ENCODE measurements at places on chromosomes 3 and 15.

DNA sequence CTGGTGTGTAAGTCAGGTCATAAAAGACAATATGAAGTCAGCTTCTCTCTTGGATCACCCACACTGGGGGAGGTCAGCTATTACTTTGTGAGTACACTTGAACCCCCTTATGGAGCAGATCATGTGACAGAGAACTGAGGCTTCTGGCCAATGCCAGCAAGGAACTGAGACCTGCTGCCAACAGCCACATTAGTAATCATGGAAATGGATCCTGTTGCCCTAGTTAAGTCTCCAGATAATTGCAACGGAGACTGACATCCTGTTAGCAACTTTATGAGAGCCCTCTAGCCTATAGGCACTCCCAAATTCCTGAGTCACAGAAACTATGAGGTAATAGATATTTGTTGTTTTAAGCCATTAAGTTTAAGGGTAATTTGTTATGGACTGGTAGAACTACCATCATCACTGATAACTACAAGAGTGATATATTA, 110.4 kb upstream of the GMNC start:
- DNase-seq, result no peak

DNA sequence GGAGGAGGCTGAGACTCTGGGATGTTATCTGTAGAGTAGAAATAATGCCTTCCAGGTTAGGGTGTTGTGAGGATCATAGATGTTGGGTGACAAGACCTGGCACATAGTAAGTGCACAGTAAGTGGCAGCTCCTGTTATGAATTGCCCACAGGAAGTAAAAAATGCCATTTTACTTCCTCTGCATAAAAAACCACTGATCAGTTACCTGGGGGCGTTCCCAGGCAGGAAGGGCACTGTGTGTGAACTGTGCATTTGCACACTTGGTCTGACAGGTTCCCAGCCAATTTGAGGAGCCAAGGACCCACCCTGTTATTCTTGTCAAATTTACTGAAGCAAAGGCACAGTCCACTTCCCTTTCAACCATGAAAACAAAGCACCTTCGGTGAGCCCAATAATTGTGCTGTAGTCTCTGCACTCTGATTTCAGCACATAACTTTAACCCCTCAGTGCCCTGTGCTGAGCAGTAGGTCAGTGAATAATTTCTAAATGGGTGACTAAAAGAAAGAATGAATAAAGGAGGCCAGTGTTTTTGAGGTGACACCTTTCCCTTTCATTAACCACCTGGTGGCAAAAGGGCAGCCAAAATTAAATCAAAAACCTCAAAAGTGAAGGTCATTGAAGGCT, 85.8 kb upstream of the ARHGEF3 start:
- DNase-seq, result no peak

- DNase-seq, result no peak
Measured at GRCh38 chr3:119062892-119063291, 28.2 kb upstream of the IGSF11 start.

GRCh38 chr3:43748179-43748578, 57.4 kb downstream of the ABHD5 start:
- DNase-seq, result no peak

GRCh38 chr3:148367756-148368155, 329.9 kb upstream of the AGTR1 start:
- no peak for DNase-seq

DNA sequence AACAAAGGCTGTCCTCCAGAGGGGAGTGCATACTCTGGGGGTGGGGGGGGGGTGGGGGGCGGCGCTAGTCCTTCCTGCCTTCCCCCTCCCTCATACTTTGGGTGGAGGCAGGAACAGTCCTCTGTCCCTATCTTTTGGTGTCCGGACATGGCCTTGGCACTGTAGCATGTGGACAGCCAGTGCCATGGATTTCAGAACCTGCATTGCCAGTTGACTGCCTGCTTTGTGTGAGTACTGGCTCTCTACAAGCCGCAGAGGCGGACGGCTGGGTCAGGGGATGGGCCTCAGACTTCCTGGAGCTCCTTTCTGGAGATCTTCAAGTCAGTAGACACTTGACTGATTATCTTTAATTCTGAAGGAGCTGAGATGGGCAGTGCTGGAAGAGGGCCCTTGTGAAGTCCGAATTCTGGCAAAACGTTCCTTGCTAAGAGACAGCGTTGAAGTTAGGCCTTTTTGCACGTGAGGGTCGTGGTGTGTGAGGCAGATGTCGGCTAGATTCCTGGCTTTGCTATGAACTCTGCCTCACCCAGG, 2.5 kb downstream of the CLDN11 start:
- no peak for DNase-seq

DNA sequence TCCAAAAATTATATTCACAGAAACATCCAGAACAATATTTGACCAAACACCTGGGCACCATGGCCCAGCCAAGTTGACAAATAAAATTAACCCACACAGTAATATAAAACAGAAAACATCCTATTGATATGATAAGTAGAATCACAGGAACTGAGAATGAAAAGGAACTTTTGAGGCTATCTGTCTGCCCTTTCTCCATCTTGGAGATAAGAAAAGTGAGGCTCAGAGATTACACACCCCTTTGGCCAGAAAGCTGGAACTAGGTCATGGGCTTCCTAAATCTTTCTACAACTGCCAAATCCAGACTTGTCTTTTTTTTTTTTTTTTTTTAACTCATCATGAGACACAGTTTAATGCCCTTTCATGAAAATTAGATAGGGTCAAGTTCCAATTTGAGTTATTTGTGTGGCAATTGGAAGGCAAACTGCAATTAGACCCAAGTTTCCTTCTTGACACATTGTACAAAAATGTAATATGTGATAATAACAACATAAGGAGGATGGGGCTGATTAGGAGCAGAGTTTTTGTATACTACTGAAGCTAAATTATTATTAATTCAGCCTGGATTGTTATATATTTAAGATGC, 137.2 kb downstream of the RPL22L1 start:
- DNase-seq, result no peak

- no peak for DNase-seq
Measured at GRCh38 chr3:64352639-64352992, 127.3 kb upstream of the PRICKLE2 start.

GRCh38 chr3:69541711-69542088, 155.8 kb upstream of the FRMD4B start:
- no peak for DNase-seq

DNA sequence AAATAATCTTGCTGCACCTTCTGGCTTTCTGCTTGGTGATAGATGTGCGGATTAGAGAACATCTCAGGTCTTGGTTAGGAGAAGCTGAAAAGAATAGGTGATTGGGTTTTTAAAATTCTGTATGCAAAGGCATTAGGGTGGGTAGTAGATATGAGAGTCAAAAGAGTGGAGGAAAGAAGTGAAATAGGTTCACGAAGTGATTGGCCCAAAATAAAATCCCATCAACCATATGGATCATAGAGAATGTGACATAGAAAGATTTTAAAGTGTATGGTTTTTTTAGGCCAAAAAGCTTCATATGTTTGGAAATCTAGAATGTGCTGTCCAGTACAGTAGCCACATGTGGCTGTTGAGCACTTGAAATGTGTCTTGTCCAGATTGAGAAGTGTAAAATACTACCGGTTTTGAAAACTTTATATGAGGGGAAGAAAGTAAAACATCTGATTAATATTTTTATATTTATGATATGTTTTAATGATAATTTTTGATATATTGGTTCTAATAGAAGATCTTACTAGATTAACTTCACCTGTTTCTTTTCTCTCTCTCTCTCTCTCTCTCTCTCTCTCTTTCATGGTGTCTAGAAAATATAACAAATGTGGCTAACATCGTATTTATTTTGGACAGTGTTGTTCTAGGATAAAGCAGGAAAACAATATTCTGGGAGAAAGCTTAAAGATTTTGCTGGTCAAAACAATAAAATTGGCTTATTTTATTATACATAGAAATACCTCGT, 2.9 kb downstream of the MBNL1 start:
- no peak for DNase-seq

DNA sequence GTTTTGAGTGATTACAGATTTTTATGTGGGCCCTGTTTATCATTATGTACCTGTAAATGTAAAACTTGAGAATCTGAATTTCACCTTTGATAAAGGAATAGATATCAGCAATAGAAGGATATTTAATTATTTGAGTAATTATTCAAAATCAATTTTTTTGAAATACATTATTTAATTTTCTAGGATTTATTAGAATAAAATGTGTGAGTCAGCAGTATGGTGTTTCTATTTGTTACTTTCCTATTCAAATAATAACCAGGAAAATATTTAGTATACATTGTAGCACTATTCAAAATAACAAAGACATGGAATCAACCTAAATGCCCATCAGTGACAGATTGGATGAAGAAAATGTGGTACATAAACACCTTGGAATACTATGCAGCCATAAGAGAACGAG, 22.1 kb downstream of the CAPN7 start:
- DNase-seq, result no peak

GRCh38 chr3:62876064-62876463, 848 bp upstream of the CADPS start:
- DNase-seq, result no peak

DNA sequence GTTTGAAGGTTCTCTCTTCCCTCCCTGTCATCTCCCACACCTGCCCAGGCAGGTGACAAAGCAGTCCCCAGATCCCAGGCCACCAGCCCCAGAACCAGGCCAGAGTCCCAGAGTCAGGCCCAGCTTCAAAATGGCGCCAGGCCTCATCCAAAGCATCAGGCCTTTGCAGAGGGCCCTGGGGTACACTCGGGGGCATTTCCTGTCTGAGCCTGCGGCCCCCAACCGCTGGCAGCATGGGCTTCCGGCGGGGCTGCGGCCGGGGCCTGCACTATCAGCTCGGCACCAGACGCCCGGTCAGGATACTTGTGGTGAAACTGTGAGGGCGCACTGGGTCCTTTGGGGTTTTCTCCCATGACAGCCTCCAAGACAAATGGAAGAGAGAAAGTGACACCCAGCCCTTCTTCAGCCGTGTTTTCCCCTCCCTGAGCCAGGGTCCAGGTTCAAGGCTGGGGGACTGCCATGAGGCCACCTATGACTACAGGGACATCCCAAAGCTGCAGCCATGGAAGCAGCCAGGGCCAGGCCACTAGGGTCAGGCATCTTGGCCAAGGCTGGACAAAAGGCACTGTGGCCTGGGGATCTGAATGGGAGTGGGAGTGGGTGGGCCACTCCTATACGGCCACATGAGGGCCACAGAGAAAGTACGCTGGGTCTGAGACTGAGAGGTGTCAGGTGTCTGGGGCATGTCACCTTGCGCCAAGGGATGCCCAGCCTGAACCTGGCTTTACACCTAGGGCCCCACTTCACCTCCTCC, 33.9 kb downstream of the RPN1 start:
- DNase-seq, result no peak

- DNase-seq, result no peak
Measured at GRCh38 chr15:34161329-34161963, 48.5 kb downstream of the KATNBL1 start.

DNA sequence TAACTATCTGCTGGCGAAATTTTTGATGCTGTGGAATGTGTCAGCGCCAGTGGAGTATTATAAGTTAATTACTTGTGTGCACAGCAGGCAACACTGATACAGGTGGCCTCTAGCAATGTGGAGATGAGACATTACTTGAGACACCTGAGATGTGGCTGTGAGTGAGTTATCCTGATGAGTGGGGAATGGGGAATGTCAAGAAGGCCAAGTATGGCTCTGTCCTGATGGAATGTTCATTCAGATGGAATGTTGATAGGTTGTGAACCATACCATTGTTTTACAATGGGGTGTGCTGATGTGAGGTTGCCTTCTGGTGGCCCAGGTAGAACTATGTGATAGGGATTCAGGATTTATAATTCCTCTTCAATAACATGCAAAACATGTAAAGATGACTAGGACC, 404.8 kb downstream of the PTPRG start:
- no peak for DNase-seq

- no peak for DNase-seq
Measured at GRCh38 chr3:15514663-15515340, 6.7 kb downstream of the COLQ start.

DNA sequence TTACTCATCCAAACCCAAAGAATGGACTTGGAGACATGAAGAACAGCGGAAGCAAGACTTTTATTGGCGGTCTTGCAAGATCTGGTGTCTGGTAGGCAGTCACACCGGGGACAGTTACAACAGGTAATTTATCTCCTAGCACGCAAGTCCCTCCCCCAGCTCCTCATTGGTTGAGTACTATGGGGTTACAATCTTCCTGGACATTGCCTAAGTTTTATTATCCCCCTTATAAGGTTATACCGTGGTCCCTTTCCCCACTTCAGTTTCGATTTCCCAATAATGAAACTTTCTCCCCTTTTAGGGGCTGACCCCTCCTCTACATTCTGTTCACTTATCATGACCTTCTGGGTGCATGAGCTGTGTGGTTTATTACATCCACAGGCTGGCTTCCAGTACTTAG, 18.7 kb downstream of the ARL8B start:
- DNase-seq, result no peak

DNA sequence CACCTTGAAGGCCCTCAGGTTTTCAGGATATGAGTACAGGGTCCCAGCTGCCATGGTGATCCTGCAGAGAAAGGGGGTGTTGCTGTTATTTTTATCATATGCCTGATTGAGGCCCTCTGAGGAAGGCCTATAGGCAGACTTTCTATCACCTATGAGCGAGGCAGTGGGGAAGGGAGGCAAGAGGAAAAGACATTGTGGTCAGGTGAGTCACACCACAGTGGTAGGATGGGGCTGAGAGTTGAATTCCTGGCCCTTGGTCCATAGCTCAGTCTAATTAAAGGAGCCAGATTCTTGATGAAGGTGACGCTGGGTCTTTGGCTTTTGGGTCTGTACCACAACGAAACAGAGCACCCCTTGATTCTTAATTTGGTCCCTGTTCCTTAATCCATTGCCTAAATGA, 72.7 kb downstream of the ZNF621 start:
- no peak for DNase-seq

- no peak for DNase-seq
Measured at GRCh38 chr15:64006642-64007041, 39.6 kb downstream of the DAPK2 start.

GRCh38 chr3:66500576-66501482, at the start of gene LRIG1:
LRIG1 (minus strand) TSS chr3:66501022; CDS start chr3:66500407, 615 bp downstream.
- peak; percentile 91 for DNase-seq

GRCh38 chr3:195849322-195850074, 37.8 kb upstream of the MUC4 start:
- no peak for DNase-seq

- no peak for DNase-seq
Measured at GRCh38 chr3:174767853-174768382, 91.2 kb upstream of the NAALADL2 start.

DNA sequence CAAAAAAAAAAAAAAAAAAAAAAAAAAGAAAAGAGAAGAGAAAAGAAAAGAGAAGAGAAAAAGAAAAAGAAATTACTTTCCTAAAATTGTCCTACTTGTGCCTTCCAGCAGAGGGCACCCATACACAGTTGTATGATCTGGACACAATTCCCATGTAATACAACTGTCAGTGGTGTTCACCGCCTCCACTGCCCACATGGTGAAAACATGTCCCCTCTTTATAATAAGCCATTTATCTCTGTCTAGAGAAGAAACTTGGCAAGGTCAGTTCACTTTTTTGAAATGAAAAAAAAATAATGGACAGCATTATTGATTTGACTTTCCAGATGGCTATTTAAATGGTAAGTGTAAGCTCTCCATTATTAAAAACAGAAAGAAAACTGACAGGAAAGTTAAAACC, 459.4 kb downstream of the GBE1 start:
- DNase-seq, result no peak

GRCh38 chr3:66989860-66990696, 8.0 kb upstream of the KBTBD8 start:
- DNase-seq, result no peak

- DNase-seq, result peak; percentile 68
Measured at GRCh38 chr3:16512435-16513140, 911 bp downstream of the RFTN1 start.
